ENCODE measurements at places on chromosomes 7 and 10. TPM values are rescaled to one million over a fixed set of nuclear protein-coding genes. Genes with fewer than 3 reads are reported as not detected.

Gene ACBD7
- total RNA-seq: not detected

Gene PTPRN2
- 5.9 TPM for total RNA-seq

DNA sequence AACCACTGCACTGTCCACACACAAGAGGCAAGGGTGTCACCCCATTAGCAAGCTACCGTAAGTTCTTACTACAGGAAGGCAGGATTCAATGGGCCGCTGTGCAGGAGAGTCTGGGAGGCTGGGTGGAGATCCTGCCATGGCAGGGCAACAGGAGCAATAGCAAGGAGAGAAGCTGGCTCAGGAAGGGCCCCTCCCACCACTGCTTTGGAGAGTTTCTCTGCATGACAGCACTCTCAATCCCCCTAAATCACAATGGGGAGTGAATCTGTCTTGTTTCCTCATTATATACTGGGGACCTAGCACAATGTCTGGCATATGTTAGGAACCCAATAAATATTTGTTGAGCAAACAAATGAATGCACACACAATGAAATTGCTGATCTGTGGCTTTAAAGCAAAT is 83.2 kb upstream of the SFMBT2 start:
- no peak for DNase-seq

DNA sequence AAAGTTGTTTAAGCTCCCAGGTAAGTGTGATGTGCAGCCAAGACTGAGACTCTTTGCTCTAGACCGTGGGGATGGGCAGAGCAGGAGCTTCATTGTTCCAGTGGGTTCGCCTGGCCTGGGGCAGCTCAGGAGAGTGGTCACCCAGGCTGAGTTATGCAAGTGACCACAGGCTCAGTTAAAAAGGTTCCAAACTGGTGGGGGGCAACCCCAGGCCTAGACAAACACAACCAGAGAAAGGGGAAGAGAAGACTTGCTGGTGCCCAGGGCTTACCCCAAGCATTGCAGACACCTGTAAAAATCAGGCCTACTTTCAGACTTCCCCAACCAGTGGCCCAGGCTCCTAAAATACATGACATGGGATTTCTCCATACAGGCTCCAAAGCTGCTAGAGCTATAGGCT is 21.6 kb downstream of the CREB3L2 start:
- no peak for DNase-seq

- DNase-seq: no peak
These were observed 157.1 kb downstream of the BBS9 start for GRCh38 chr7:33286501-33286900.

GRCh38 chr10:19168584-19168983 is 120.0 kb downstream of the MALRD1 start:
- no peak for DNase-seq

- DNase-seq: peak; percentile 63
These were observed 1.7 kb downstream of the TNS3 start for GRCh38 chr7:47580175-47580706.

- no peak for DNase-seq
These were observed 120.8 kb upstream of the PDLIM1 start for GRCh38 chr10:95411635-95412034.

Measured in ovary (tissue), 10 donors.